ENCODE measurements at places on chromosomes 16 and 17.

GRCh38 chr17:51397361-51398127 is 137.2 kb downstream of the UTP18 start:
- DNase-seq = no peak

- DNase-seq = no peak
Measured at GRCh38 chr17:21140911-21141310, 14.1 kb downstream of the DHRS7B start.

GRCh38 chr17:4533523-4534504 is 21.4 kb downstream of the MYBBP1A start:
- DNase-seq = no peak

DNA sequence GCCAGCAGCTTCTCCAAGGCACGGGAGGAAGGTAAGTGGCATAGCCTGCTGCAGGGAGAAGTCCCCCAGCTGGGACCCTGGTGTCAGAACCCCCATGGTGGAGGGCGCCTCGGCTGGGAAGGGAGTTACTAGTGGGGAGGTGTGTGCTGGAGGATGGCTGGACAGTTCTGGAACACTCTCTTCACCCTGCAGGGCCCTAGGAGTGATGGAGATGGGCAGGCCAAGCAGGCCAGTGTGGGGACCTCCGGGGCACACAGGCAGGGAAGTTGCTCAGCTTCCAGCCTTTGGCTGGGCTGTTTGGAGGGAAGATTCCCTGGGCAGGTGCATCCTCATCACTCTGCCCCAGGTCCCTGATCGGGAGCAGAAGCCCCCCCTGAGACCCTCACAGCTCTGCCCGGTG is 696 bp downstream of the C17orf99 start:
- no peak for DNase-seq

DNA sequence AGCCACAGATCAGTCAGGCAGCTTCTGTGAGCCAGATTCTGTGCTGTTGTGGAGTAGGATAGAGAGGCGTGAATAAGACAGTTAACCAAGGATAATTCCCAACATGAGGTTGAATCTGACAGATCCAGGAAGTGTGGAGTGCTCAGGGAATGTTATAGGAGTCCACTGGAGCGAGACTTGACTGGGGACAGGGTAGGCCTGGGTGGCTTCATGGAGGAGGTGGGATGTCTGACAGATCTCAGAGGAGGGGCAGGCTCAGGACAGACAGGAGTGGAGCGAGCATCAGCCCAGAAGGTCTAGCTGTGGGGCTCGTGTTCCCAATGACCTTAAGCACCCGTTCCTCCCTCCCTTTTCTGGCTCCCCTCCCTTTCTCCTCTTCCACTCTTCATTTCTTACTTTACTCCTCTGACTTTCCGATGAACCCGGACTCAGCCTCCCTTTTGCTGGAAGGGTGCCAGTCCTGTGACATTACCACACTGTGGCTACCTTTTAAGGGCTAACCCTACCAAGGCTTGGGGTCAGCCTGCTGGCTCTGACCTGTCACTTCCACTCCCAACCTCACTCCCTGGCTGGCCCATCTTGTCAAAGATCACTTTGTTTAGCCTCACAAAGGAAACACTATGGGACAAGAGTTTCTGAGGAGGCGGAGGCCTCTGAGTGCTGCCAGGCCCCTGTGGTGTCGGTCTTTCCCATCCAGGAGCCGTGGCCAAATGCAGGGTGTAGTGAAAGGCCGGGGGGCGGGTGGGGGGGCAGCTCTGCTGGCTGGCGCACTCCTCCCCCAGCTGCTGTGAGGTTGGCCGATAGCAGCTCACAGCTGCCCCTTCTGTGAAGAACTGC is 28.5 kb upstream of the EFCAB13 start:
- no peak for DNase-seq

DNA sequence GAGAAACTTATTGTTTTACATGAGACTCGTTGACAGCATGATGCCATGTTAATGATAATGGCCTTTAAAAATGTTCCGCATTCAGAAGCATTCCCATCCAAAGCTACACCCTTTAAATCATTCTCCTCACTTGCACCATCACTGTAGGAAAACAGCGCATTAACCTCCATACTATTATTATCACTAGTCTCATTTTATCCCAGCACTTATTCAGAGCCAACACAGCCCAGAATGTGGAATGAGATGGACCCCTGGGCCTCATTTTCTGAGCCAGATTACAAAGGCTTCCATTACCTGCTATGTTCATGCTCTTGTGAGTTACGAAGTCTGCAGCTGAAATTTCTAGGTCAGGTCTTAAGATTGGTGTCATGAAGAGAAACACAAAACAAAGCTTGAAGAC is 159.4 kb downstream of the HS3ST3A1 start:
- DNase-seq = no peak

DNA sequence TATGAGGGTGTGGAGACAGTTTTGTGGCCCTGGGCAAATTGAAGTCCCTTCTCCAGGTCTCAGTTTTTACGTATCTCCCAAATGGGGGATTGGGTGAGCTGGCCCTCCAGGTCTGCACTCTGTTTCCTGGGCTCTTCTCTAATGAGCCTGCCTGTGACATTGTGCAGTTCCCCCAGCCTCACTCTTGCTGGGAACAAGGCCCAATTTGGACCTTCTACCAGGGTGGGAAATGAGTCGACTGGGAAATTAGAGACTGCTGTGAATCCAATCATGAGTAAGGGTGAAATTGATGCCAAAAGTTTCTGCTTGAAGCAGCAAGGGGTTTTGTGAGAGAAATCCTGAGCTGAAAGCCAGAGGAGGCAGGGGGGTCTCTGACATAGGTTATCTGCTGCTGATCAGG is 71.5 kb upstream of the KSR1 start:
- DNase-seq = no peak

- DNase-seq = peak; percentile 39
Measured at GRCh38 chr16:85395207-85395912, 217.8 kb upstream of the GSE1 start.

GRCh38 chr16:75202069-75202590 is 4.8 kb downstream of the CTRB2 start:
- no peak for DNase-seq

DNA sequence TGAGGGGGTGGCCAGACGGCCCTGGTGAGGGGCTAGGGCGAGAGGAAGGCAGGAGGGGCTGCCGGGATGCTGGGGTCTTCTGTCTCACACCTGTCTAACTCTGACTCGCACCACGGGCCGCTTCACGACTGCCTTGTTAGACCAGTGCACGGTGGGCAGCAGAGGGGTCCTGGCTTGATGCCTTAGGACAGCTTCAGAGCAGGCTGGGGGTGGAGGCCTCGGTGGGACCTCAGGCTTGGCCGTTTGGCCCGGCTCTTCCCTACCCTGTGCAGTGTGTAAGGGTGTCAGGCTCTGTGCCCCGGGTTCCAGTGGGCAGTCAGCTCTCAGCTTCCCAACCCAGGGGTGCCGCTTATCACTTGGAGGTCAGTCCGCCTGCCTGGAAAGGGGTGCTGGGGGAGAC is 100.7 kb downstream of the OR1D5 start:
- no peak for DNase-seq

GRCh38 chr16:69112285-69113129 is 7.1 kb downstream of the HAS3 start:
- DNase-seq = peak; percentile 46

- peak; percentile 96 for DNase-seq
Measured at GRCh38 chr17:75325827-75326225, 36.6 kb upstream of the SLC25A19 start.

DNA sequence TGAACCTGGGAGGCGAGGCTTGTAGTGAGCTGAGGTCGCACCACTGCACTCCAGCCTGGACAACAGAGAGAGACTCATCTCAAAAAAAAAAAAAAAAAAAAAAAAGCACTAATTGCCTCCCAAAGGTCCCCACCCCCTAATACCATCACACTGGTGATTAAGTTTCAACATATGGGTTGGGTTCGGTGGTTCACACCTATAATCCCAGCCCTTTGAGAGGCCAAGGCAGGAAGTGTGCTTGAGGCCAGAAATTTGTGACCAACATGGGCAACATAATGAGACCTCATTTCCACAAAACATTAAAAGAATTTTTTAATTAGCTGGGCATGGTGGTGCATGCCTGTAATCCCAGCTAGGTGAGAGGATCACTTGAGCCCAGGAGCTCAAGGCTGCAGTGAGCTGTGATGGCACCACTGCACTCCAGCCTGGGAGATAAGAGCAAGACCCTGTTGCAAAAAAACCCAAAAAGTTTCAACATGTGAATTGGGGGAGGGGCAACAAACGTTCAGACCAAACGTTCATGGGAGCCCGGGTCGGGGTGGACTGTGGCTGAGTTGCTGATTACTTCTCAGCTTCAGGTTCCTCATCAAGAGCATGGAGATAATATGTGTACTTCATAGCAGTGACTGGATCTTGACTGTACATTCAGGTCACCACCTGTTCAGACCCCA is 62.1 kb upstream of the NOL11 start:
- DNase-seq = no peak

DNA sequence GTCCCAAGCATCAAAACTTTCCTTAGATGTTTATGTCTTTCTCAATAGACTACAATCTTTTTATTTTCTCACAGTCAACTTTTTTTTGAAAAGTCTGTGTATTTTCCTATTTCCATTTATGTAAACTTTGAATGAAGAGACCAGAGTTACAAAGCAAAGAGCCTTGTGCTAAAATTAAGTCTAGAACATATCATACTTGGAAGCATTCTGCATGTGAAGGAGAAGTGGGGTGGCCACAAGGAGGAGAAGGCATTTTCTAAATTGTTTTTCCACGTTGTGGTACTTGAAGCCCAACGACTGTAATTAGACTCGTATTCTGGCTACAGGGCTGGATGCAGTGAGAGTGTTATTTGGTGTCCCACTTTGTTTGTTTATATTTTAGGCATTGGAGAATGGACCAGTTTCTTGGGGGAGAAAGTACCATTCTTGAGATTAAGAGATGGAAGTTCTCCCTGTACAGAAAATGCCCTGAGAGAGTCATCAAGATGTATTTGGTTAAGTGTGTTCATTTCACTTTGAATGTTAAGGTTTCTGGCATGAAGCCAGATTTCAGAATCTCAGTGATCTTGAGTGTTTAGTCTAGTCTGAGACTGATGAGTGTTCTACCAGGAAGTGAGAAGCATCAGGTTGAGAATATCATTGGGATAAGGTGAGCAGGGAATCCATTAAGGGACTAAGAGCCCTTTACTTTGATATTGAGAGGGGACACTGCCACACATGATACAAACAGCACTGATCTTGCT is 71.6 kb downstream of the MAP2K6 start:
- no peak for DNase-seq

- DNase-seq = no peak
Measured at GRCh38 chr16:84527532-84528269, 23.2 kb upstream of the MEAK7 start.

DNA sequence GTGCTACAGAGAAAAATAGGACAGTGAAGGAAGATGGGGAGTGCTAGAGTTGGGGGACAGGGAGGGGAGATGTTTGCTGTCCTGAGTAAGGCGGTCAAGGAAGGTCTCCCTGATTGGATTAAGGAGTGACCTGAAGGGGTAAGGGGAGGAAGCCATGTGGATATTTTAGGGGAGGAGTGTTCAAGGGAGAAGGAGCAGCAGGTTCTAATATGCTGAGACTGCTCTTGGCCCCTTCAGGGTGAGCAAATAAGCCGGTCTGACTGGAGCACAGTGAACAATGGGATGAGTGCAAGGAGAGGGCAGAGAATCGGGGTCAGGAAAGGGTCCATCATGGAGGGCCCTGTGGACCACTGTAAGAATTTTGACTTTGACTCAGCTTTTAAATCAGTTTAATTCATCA is 188.8 kb downstream of the IRX3 start:
- DNase-seq = no peak

DNA sequence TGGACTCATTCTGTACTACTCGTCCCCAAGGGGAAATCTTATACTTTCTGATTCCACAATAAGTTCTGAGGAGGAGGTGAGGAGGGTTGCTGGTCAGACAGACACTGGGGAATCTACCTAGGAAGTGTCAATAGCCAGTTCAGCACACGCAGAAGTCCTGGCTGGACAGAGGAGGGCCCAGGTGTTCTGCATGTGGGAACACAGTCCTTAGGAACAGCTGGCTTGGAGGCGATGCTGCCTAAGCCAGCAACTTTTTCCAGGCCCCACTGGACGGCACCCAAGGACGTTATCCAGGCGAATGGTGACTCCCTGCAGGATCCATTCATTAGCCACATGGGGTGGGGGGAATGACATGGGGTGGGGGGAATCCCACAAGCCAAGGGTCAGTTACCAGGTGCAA is 29.9 kb upstream of the WFIKKN2 start:
- DNase-seq = no peak

GRCh38 chr16:83227336-83227735 is 580.4 kb upstream of the HSBP1 start:
- no peak for DNase-seq

DNA sequence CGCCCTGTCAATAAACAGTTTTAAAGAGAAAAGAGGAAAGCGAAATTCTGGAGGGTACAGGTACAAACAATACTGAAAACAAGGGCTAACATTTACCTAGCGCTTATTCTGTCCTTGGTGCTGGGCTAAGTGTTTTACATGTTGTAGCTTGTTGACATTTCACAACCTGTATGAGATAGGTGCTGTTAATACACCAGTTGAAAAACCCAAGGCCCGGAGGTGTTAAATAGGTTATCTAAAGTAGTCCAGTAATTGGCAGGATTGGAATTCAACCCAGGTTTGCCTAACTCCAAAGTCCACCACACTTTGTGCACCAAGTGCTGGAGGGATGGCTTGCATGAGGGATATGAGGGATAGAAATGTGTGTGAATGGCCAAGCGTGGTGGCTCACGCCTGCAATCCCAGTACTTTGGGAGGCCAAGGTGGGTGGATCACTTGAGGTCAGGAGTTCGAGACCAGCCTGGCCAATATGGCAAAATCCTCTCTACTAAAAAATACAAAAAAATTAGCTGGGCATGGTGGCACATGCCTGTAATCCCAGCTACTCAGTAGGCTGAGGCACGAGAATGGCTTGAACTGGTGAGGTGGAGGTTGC is 2.9 kb downstream of the ATP6V0D1 start:
- no peak for DNase-seq

Data from Kasumi-1 (cell line).